NCI-H2081 treated with DMSO at 0.1 percent for 48 hours (cell line): ENCODE measurements at places on chromosomes 7 and 10.

GRCh38 chr7:50832744-50833143 lies 50.0 kb upstream of the GRB10 start:
- DNase-seq = no peak

GRCh38 chr10:33155720-33156638 lies 178.5 kb downstream of the NRP1 start:
- no peak for DNase-seq

DNA sequence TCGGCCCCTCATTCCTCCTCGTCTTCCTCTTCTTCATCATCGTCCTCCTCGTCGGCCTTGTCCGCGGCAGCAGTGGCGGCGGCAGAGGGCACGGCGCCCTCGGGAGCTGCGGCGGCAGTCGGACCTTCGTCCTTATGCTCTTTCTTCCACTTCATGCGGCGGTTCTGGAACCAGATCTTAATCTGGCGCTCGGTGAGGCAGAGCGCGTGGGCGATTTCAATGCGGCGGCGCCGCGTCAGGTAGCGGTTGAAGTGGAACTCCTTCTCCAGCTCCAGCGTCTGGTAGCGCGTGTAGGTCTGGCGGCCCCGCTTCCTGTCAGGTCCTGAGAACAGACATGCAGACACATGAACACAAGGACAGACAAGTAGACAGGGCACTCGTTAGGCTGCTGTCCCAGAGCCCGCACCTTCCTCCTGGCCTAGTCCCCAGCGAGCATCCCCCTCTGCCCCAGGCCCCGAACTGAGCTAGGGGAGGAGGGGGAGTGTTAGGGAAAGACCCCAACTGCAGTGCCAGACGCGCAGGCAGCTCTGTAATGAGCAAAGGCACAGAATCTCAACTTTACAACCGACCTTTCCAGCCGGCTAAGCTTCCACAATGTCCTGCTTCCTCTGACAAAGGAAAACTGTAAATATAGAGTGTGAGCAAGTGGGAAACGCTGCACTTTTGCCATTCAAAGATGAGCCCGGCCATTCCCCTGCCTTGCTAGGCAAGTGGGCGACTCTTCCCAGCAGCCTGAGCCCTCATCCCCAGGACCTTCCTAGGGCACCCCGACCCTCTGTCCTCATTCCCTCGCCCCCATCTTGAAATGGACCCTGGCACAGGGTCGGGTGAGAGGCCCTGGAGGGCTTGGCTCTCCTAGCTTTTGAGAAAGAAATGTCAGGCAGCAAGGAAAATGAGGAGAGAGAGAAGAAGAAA lies 1.3 kb downstream of the HOXA7 start:
- no peak for DNase-seq

DNA sequence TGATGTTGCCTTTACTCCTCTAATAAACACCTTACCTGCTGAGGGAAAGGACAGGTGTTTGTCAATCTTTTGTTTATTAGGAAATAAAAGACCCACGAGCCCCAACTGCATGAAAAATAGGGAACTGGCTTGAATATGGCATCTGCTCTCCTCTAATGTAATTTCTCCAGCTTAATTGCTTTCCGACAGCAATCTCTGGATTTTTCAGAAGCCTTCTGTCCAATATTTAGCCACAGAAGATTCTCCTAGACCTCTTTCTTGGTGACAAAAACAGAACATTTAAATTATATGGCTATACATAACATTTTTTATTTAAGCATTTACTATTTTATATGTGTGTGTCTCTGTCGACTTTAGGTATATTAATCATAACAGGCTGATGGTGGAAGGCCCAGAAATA lies 317.4 kb upstream of the ADARB2 start:
- DNase-seq = no peak

GRCh38 chr7:110521357-110521911 lies 569.5 kb upstream of the LRRN3 start:
- no peak for DNase-seq

- DNase-seq = no peak
Measured at GRCh38 chr7:30908681-30909080, 3.0 kb upstream of the AQP1 start.

- DNase-seq = no peak
Measured at GRCh38 chr7:88328787-88329186, 22.1 kb upstream of the STEAP4 start.

DNA sequence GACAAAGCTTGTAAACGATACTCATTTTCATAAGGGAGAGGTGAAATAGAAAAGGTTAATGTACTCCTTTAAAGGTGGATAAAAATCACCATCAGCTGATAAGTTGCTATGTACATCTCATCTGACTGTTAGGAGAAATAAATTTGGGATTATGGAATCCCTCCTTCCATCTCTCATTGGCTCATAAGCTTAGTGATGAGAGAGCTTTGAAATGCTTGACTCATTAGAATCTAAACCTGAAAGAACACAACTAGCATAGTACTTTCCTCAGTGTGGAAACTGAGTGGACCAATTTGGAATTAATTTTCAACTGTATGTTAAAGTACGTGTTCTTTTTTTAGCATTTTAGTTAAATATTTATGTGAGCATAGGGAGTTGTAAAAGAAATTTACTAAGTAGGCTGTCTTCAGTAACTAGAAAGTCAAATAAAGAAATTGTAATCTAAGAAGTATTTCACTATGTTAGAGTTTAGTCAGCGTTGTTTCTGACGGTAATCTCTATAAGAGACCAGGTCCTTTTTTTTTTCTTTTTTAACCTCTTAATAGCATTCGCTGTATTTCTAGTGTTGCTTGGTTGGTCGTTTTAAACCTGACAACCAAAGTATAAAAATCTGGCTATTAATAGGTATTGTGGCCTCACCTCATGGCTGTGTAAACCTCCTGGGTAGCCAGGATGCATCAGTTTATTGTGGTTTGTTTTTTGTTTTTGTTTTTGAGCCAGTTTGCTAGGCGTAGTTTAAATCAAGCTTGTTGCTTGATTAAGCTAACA lies 34.4 kb downstream of the FHIP2A start:
- no peak for DNase-seq

DNA sequence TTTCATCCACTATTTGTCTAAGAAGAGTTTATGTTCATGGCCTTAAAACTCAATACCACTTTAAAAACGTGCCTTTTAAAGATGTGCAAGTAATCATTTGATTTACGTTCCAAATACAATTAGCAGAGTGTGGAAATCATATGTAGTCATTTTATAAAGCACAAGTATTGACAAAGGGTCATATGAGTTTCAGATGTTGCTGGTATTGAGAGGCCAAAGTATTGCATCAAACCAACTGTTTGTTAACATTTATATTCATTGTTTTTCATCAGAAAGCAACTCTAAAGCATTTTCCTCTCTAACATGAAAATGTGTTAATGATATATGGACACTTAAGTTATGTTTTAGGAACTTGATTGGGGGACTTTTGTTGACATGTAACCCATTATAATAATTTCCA lies 11.5 kb upstream of the TSGA13 start:
- DNase-seq = no peak

GRCh38 chr10:24168258-24169170 lies 40.4 kb upstream of the KIAA1217 start:
- no peak for DNase-seq

- no peak for DNase-seq
Measured at GRCh38 chr10:103649654-103650423, 156.3 kb downstream of the NEURL1 start.

DNA sequence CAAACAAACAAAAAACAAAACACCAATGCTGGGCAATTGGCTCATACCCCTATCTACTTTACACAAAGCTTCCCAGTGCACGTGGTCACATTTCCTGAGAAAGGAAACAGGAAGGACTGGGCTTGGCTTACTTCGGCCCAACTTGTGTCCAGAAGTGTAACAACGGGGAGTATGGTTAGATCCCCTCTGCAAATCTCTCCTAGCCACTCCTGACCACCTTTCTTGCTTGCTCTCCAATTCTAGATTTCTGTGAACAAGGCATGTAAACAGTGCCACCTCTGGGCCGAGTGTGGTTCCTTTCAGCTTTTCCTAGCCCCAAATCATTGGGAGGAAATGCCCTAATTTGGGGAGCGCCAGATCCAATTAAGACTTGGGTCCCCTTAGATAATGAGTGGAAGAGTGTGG lies 21.0 kb upstream of the FRAT2 start:
- no peak for DNase-seq

GRCh38 chr7:140696024-140696679 lies 356 bp upstream of the NDUFB2 start:
- no peak for DNase-seq

DNA sequence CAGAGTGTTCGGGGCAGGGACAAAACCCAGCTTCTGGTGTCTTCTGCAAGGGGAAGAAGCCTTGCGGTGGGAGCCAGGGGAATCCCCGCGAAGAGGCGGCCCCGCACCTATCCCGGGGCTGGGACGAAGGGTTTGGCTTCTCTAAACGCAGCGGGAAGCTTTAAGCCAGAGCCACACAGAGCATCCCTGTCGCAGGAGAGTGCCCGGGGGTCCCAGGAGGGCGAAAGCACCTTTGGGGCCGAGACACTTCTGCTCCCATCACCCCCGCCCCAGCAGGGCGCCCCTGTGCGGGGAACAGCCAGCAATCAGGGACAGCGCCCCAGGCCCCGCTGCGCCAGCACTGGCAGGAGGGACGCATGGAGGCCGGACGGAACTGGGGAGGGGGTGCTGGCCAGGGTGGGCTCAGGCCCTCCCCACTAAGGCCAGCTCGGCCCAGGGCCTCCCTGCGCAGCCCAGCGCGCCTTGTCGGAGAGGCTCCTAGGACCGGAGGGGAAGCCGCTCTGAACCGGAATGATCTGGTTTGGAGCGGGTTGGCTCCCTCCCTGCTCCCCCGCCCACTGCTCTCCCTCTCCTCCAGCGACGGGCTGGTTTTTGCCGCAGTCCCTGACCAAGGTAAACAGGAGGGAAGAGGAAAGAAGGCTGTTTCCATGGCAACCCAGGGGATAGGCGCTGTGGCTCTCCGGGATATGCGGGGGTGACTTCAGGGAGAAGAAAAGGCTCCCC lies 63.9 kb downstream of the TMEM209 start:
- DNase-seq = no peak

GRCh38 chr10:43710772-43711471 lies 62.2 kb upstream of the ZNF32 start:
- DNase-seq = no peak

- DNase-seq = no peak
Measured at GRCh38 chr10:8047452-8048280, 6.8 kb upstream of the GATA3 start.
